C1 segment of cervical spinal cord (tissue), 14 donors: ENCODE measurements at places on chromosomes 1 and 21.

DNA sequence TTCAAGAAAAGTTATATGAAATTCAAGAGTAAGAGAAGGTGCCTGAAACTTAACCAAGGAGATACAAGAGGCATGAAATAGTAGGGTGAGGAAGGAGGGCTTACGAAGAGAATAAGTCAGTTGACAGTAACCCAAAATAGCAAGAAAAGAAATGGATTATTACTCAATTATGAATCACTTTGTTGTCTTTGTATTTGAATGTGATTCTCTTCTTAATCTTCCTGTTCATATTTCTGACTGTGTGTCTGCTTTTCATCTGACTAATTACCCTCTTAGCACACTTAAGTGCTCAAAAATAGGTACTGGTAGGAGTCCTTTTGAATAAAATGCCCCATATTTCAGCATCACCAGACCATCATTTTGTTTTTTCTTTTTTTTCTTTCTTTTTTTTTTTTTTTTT lies 39.4 kb downstream of the GLMN start:
- DNase-seq: no peak

DNA sequence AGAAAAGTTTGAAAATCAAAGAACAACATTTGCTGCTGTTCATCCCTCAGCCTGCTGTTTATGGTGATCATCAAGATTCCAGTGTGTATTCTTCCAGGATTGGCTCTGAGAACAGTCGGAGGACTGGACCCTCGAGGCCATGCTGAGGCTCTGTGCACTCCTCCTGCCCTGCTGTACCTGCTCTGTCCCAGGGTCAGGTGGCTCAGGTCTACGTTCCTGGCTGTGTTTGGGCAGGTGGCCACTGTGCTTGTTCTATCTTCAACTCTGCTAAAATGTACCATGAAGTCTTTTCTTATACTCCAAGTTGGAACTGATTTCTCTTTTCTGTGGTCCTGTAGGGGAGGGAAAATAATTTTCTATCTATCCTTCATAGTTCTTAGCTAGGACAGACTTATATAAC lies 175.9 kb downstream of the RWDD3 start:
- DNase-seq: no peak

DNA sequence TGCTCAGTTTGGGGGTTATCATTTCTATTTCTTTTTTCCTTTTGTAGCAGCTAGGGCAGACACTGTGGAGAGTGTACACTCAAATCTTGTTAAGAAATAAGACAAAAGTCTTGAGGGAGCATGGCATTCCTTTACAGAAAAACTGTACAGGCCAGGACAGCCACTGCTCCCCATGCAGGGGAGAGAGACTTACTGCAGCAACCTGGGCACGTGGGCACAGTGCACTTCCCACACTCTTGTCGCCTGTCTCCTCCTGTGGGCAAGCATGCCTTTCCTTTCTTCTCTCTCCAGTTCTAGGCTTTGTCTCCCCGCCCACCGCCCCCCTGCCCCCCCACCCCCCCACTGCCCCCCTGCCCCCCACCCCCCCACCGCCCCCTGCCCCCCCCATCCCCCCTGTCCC lies 51.9 kb downstream of the PHC2 start:
- DNase-seq: no peak

DNA sequence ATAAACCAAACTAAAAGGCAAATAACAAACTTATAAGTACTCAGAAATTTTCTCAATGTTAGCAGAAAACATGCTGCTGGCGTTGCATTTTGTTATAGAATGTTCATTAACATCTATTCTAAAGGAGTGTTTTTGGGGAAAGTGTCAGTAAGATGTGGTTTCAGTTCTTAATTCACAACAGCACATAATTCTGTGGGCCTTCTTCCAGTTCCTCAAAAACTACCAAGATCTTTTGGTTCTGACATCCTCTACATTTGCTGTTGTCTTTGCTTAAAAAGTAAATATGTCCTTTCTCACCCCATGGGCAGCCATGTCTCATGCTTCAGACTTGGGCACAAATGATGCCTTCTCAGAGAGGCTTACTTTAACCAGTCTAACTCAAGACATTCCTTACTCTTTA lies 152.5 kb downstream of the CDC7 start:
- no peak for DNase-seq

DNA sequence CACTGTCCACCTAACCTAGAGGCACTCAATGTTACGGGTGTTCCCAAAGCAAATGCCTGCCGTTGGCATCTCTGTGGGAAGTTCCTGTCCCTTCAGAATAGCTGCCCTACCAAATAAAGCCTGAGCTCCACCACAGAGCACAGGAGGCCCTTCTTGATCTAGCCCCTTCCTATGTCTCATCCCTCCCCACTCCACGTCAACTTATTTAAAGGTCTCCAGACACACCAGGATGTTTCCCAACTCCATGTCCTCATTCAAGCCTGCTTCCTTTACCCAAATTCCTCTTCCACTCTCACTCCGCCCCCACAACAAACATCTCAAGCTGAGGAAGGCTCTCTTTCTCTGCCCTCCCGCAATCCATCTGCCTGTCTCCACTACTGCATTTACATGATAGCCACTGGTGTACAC lies 87.7 kb downstream of the TGFBR3 start:
- DNase-seq: no peak

DNA sequence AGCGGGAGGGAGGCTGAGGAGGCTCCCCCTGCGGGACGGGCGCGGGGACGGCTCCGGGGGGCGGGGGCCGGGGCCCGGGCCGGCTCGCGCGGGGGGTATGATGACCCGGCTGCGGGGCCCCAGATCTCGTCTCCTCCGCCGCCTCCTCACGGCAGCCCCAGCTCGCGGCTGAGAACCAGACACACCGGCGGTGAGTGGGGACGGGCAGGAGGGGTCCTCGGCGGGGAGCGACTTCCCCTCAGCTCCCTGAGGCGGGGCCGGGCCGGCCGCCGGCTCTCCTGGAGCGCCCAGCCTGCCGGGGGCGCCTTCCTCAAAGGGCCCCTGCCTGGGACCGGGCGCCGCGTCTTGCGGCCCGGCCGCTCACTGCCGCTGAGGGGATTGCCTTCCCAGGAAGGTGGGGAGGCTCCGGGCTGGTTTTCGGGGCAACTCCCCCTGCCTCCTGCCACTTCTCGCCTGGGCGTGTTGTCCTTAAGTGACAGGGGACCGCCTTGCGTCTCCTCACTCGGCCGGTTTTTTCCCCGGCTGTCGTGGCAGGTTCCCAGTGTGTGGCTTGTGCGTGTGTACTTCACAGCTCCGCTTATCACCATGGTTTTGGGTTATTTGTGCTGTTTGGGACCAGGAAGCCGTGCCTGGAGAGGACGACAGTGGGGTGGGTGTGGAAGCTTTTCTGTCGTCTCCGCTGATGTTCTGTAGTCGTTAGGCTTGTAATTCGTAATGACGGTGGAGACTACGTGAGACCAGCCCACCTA lies 800 bp downstream of the HIPK1 start:
- DNase-seq: no peak

DNA sequence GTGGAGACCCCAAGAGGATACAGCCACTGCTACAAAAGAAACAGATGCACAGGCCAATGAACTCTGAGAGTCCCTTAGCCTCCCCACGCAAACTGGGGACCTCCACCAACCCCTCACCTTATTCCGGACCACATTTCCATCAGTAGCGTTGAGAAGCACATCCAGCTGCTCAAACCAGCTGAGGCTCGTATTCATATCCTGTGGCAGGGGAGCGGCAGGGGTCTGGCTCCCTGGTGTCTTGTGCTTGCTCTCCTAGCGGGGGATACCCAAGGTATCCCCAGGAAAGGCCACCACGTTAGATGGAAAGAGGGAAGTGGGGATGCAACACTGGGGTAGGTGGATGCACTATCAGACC lies 481 bp downstream of the CCDC163 start:
- DNase-seq: no peak

- DNase-seq: no peak
Observed at GRCh38 chr21:28608646-28609045, 384.0 kb downstream of the LTN1 start.

DNA sequence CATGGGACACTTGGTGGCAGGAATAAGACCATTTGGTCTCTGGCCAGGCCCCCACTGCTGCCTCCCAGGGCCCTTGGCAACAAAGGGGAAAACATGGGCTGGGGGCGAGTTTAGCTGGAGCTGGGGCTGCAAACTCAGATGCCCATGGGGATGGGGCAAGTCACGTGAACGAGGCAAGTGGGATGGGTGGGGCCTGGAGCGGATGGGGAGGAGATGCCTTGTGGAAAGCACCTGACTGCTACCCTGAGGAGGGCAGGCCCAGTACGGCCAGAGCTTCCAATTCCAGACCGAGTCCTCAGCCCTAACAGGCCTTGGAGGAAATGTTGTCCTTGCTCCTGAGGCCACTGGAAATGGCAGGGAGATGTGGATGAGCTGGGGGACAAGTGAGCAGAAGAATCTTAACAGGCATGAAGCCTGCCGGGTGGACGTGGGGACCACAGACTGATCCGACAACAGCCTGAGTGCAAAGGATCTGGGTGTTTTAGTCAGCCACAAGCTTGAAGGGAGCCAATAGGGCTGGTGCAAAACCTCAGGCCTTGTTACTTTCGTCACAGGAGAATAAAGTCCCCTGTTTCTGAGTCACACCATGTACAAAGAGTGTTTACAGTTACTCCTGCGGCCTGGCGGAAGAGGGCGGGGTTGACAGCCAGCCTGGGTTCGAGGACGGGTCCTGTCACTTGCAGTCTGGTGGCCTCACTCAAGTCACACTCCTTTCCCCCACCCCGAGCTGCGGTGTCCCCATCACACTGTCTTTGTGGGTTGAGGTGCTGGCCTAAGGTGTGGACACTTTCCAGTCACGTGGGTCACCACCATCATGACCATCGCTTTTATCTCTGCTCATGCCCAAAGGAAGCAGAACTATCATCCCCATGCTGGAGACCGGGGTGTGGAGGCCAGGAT lies 19.1 kb downstream of the RUNX3 start:
- no peak for DNase-seq

DNA sequence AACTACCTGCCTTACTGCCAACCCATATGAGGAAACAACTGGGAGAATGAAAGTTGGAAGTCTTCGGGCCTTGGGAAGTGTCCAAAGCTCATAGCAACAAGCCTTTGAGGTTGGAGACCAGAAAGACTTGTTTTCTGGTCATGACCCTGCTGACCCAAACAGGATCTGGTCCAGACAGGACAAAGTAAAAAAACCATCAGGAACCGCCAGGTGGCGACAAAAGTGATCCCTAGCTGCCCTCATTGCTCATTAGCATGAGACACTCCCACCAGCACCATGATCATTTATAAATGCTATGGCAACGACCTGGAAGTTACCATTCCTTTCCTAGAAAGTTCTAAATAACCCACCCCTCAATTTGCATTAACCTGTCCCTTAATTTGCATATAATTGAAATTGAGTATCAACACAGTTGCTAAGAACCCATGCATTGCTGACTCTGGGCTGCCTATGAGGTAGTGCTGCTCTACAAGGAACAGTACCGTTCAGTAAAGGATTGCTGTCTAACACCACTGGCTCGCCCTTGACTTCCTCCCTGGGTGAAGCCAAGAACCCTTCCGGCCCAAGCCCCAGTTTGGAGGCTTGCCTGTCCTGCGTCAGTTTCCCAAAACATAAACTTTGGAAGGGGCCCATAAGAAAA lies 89.0 kb downstream of the URB2 start:
- DNase-seq: no peak

- no peak for DNase-seq
Observed at GRCh38 chr1:111746614-111746999, 7.4 kb upstream of the INKA2 start.

DNA sequence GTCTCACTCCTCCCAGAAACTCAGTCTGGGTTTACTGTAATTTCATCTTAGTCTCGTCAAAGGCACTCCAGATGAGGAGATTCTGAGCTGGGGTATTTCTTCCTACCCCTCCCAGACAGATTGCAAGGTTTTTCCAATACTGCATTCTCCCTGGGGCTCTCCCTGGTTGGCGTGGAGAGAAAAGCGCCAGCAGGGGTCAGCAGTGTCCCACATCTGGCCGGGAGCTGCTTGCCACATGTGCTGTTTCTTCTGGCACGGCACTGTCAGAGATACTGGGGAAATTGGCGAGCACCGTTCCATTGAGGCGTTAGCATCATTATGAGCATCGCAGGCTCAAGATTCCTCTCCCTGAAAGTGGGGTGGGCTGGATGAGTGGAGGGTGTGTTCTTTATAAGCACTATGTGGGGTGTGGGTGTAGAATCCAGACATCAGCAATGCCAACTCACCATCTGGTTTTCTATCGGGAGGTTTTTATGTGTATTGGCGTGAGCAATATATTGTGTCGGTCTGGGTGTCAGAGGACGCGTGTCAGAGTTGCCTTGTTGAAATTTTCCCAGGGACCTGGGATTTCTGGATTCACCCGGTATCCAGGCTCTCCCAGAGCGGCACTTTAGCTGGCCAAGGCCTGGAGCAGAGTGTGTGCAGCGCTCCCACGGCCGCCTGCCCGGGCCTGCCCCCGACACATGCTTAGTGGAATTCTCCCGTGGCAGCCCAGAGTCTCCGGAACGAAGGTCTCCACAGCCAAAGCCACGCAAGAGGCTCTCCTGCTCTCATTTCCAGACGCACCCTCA lies 8.0 kb upstream of the NAV1 start:
- DNase-seq: peak; percentile 24

- no peak for DNase-seq
Observed at GRCh38 chr1:27436204-27437159, 44.1 kb downstream of the GPR3 start.

DNA sequence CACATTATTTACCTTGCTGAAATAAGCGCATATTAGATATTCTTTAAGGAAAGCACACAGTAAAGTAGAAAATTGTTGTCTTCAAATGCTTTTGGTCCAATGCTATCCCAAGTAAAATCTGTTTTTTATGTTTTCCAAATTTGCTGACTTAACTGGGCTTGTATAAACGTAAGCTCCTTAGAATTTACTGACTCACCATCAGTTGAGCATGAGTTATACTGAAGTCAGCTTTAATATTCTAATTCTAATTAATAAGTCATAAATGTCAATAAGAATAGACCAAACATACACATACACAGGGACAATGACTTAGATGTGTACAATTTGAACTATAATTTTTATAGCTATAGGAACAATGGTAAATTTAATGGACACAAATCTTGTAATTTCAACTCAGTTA lies 319.2 kb downstream of the TPR start:
- DNase-seq: no peak

DNA sequence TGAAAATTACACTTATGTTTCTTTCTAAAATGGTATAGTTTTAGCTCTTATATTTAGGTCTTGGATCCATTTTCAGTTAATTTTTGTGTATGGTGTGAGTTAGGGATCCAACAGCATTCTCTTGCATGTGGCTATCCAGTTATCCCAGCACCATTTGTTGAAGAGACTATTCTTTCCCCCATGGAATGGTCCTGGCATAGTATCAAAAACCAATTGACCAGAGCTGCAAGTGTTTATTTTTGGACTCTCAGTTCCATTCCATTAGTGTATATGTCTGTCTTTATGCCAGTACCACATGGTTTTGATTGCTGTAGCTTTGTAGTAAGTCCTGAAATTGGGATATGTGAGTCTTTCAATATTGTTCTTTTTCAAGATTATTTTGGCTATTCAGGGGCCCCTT lies 14.3 kb downstream of the TTLL10 start:
- DNase-seq: no peak

DNA sequence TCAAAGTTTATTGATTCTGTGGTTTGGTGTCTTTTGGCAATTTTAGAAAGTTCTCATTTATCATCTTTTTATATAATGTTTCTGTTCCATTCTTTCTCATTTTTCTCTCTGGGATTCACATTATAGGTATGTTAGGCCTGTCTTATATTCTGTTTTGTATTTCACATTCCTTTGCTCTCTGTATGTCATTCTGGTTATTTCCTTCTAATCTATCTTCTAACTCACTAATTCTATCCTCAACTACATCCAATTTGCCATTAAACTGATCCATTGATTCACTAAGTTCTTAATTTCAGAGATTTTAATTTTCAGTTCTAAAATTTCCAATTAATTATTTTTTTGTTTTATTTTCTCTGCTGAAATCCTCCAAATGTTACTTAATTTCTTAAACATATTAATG lies 234.8 kb downstream of the FOXD2 start:
- DNase-seq: no peak
